Esophagus muscularis mucosa (tissue), 4 donors: ENCODE measurements at places on chromosomes 3 and 15. TPM values are rescaled to one million over a fixed set of nuclear protein-coding genes. Genes with fewer than 3 reads are reported as not detected.

- no peak for DNase-seq
Observed at GRCh38 chr3:180870008-180870699, 42.3 kb upstream of the FXR1 start.

GRCh38 chr15:50259276-50259675, 6.2 kb downstream of the HDC start:
- DNase-seq = peak; percentile 55

DNA sequence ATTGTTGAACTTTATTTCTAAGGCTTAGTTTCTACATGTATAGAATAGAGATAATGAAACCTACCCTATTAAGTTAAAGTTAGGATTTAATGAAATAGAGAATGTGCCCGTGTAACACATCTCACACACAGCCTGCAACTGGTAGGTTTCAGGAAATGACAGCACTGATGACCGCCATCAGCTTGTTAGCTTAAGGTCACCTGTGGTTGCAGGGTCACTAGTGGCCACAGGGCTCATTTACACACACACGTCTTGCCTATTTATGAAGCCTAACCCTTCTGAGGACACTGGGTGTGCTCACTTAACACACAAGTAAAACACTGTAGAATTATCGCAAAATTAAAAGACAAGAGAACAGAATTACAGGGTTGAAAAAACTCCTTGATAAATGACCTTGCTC, 20.1 kb downstream of the CHRM5 start:
- DNase-seq = no peak

DNA sequence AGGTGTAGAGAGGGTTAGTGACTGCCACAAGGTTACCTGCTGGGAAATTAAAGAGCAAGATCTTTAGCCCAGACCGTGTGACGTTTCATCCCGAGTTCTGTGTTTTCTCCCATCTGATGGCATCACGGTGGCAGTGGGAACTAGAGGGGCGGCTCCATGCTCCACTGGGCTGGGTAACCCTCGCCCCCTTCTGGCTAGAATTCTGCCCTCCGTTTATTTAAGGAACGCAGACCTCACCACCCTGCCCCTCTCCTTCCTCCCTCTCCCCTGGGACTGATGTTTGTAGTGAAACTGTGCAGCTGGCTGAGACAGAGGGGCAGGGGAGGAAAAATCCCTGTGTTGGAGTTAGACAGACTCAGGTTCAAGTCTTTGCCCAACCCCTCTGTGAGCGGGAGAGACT, 65.6 kb downstream of the ITGA11 start:
- DNase-seq = no peak

DNA sequence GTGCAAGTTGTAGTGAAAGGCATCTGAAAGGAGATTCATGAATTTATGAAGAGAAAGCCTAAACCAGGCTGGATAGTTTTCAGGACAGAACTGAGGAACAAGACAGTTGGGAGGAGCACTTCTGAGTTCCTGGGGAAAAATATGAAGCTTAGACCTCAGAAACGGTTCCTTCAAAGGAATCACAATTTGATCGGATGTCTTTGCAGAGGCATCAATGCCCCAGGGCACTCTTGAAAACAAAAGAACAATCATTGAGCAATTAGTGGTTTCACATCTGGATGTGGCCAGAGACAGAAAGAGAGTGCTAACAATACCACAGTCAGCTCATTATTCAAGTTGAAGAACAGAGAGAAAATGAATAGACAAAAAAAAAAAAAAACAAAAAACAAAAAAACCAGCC, 86.2 kb downstream of the KLF13 start:
- no peak for DNase-seq

- DNase-seq = no peak
Observed at GRCh38 chr15:90300988-90301706, 35.7 kb downstream of the NGRN start.

DNA sequence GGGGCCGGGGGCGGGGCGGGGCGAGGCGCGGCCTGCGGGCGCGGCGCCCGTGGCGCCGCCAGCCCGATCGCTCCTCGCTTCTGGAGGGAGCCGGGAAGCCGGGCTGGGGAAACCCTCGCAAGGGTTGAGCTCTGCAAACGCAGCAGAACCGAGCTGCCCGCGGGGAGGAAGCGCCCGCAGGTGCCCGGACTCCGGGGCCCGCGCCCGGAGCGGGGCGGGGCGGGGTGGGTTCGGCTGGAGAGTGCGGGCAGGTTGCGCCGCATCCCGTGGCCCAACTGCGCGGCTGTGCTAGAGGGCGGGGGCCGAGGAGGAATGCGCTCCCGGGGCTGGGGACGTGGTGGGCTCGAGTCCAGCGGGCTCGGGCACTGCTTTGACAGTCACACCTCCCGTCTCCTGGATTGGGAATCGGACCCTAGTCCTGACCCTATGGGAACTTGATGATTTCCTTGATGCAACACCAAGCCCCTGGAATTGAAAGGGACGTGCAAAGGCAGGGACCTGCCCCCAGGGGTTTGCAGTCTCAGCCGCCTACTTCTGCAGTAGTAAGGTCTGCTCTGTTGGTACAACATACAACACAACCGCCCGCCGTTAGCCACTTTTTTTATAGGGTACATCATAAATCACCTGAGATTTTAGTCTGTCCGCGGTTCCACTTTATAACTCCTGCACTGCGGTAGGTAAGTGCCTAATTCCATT, 34.3 kb downstream of the ZBTB38 start:
- DNase-seq = no peak

DNA sequence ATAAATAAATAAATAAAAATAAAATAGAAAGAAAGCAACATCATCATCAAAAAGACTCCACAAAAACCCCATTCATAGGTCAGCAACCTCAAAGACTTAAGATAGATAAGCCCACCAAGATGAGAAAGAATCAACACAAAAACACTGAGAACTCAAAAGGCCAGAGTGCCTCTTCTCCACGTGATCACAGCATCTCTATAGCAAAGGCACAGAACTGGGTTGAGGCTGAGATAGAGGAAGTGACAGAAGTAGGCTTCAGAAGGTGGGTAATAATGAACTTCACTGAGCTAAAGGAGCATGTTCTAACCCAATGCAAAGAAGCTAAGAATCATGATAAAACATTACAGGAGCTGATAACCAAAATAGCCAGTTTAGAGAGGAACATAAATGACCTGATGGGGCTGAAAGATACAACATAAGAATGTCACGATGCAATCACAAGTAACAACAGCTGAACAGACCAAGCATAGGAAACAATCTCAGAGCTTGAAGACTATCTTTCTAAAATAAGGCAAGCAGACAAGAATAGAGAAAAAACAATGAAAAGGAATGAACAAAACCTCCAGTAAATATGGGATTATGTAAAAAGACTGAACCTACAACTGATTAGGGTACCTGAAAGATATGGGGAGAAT, 26.4 kb downstream of the GNB5 start:
- DNase-seq = no peak

DNA sequence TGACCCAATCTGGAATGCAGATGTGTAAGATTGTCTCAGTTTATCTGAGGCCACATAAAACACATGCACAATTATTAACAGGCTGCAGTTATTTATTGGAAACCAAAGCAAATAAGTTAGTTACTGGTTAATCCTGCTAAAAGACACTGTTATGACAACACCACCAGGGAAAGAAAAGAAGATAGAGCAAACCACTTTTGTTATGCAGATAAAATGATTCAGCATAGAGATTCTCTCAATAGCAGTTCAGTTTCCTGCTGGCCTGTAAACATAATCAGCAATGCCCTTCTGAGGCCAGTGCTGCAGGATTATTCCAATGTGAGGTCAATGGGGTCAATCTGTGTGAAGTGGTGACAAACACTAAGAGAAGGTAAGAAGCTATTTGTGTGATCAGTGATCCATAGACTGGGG, 244.4 kb downstream of the ZBTB20 start:
- no peak for DNase-seq

DNA sequence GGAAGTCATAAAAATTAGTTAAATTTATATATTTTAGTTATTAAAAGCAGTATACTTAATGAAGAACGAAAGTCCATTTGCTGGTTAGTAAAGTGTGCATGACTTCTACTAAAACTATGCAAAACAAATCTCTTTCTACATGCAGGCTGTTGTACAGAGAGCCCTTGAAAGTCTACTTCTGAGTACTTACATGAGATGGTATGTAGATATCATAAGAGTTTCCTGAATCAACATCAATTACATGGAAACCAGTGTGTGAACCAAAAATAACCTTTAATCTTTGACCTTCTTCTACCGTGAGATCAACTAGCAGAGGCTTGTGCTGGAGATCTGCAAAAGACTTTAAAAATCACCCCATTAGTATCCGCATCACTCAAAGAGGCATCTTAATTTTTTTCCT, 42.1 kb upstream of the SLC2A2 start:
- no peak for DNase-seq

DNA sequence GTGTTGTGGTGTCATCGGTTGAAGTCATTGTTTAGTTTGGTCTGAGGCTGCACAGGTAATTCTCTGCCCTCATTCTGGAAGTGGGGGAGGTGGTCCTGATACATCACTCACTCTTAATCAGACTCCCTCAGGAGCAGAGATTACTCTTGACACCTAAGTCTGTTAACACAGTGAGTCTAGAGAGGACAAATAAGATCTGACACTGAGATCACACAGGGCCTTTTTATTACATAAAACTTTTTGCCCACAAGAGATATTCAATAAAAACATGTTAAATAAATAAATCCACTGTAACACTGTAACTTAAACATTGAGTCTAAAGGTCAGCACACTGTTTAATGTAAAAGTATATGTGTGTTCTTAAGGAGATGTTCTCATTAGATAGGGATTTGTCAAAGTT, 57.1 kb upstream of the MBNL1 start:
- no peak for DNase-seq

DNA sequence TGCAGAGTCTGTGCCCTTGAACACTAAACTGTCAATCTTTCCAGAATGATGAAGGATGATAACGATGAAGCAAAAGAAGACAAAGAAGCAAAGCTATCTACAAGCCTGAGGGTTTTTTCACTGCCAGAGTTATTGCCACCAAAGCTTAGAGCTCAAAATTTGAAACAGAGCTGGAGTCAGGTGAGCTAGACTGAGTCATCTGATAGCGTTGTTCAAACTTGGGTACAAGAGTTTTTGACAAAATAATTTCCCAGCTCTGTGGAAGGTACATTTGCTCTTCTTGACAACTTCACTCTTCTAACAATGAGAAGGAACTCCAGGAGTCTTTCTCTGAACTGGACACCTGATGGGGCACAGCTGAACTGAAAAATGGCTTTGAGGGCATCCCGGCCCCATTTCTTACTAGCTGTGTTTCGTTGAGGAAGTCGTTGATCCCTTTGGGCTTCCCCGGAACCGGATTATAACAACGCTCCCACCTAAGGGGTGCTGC, 715 bp downstream of the MCCC1 start:
- DNase-seq = no peak

The UROC1 gene
- total RNA-seq = not detected

The ASB14 gene
- total RNA-seq = not detected

The CKMT1B gene
- 1.3 TPM for total RNA-seq

The LHFPL4 gene
- 0.17 TPM for total RNA-seq

The STAC gene
- total RNA-seq = 8.6 TPM

The MOBP gene
- total RNA-seq = not detected
